ENCODE measurements at places on chromosomes 4 and X.

DNA sequence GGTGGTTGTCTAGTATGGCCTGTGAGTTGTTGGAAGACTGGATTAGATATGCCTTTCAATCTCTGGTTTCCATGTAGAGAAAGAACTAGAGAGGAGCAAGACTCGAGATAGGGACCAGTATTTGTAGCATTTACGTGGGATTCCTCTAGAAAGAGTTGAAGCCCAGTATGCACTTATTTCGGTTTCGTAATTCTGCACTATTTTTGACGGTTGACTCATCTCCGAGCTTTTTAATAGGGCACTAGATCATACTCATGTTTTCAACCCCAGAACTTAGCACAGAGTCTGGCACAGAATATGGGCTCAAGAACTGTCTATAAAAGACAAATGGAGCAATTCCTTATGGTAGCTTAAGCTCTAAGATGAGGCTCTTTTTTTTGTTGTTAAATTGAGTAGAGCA, 15.7 kb downstream of the HELT start:
- no peak for DNase-seq

DNA sequence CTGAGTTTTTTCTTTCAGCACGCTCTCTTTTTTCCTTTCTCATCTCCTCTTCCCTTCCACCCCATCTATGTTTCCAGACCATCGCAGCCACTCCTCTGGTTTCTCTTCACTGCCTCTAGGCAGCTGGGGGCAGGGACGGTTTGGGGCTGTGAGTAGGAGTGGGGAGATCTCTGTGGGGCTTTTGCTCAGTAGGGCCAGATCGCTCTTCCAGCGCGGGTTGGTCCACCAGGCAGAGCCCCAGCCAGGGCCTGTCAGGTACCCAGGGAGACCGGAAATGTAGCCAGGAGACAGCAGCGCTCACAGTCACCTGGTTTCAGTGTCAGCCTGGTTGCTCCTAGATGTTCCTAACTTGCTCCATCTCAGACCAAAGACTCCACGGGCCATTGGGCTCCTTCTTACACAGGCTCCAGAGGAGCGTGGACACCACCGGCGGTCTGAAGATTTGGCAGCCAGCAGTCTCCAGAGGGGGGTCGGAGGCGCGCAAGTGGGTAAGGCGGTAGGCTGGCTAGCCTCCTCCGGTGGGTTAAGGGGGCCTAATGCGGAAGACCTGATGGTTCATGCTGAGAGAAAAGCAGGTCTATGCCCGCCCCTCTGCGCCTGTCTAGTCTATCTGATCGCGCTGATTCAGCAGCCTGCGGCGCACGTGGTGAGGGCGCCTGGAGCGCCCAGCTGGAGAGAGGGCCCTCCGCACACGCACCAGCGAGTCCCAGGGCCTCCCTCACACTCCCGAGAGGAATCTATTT, 1.8 kb downstream of the FGF5 start:
- no peak for DNase-seq

DNA sequence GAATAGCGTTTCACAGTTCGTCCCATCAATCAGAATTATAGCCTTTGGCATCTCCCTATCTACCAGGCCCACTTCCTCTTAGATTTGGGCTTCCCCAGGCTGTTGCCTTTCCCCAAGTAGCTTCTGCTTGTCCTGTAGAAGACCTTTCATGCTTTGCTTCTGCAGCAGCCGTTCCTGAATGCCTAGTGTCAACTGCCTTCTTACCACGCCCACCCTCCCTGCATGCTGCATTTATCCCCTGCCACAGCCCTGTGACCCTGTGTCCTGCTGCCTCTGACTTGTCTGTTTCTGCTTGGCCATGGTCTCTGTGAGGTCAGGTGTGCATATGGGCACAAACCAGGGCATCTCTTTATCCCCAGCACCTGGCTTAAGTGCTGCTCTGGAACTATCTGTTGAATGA, 56.3 kb downstream of the HTT start:
- DNase-seq, result no peak

DNA sequence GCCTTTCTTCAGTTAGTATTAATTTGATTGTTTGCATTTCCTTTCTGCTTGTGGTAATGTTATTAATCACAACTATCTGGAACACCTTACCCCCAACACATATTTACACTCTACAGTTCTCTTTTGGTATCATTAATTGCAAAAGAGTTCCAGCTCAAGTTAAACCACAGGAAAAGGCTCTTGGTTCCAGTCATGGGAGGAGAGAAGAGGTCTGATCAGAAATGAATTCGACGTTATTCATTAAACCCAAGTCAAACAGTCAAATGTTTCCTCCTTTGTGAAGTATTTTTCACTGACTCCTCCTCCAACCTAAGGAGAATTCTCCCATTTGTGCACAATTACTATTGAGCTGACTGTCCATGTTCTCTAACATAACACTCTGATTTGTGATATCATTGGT, 91.4 kb downstream of the SLC39A8 start:
- DNase-seq, result no peak

DNA sequence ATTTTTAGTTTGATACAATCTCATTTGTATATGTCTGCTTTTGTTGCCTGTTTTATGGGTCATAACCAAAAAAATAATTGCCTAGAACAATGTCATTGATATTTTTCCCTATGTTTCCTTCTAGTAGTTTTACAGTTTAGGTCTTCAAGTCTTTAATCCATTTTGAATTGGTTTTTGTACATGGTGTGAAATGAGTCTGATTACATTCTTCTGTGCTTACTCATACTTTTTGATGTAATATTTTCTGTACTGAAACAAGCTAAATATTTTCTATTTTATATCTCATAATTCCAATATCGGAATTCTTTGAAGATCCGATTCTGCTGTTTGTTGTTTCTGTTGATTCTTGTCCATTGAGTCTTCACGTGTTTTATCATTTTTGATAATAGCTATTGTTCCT, 10.6 kb downstream of the TMEM156 start:
- no peak for DNase-seq

- no peak for DNase-seq
Observed at GRCh38 chr4:185213877-185214276, 4.5 kb downstream of the SNX25 start.

DNA sequence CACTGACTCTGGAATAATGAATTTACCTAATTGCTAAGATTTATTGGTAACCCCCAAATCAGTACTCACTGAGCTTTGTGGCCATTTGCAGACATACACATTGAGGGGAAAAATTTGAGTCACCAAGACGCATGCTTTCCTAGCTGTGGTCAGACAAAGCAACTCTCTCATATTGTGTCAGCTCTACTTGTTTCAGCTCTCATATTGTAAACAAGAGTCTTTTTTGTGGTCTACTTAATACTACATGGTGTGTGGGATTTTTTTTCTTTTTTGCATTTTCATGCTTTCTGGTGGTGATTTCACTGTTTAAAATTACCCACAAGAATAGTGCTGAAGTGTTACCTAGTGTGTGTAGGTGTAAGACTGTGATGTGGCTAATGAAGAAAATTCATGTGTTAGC, 428.2 kb upstream of the GALNT7 start:
- no peak for DNase-seq

- no peak for DNase-seq
Observed at GRCh38 chr4:13536607-13537006, 7.7 kb downstream of the NKX3-2 start.

- no peak for DNase-seq
Observed at GRCh38 chr4:138037696-138038095, 204.5 kb downstream of the SLC7A11 start.

- DNase-seq, result no peak
Observed at GRCh38 chr4:40586729-40587128, 42.9 kb downstream of the RBM47 start.

Data from stimulated activated CD8-positive, alpha-beta memory T cell treated with anti-CD3 and anti-CD28 coated beads, Interleukin-2, amount 100 ng/mL, for 48 hours (primary cell).